ENCODE measurements at places on chromosomes 1 and 21.

GRCh38 chr1:149844650-149845255, 54.6 kb upstream of the BOLA1 start:
- DNase-seq, result no peak

GRCh38 chr21:35127851-35128250, 78.7 kb upstream of the RUNX1 start:
- no peak for DNase-seq

DNA sequence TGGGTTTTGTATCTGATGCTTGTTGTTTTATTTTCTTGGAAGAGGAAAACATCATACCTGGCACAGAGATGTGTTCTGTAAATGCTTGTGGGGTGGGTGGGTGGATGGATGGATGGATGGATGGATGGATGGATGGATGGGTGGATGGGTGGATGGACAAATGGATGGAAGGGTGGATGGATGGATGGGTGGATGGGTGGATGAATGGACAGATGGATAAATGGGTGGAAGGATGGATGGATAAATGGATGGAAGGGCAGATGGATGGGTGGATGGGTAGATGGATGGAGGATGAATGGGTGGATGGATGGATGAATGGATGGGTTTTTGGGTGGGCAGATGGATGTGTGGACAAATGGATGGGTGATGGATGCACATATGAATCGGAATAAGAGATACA, 111.5 kb downstream of the PDE9A start:
- DNase-seq, result no peak

DNA sequence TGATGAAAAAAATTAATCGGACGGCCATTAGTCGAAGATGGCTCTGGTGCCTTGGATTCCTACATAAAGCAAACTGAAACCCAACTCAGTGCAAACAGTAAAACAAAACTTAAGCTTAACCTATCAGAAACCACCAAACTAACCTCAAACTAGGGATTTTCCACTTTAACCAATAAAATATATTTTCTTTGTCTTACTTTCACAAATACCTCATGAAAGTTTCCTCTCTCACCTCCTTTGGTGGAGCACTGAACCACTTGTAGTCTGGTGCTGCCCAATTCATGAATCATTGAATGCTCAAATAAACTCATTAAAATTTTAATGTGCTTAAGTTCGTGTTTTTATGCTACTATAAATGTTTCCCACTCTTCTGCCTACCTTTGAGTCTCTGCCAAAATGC, 7.0 kb downstream of the ADORA3 start:
- DNase-seq, result no peak

DNA sequence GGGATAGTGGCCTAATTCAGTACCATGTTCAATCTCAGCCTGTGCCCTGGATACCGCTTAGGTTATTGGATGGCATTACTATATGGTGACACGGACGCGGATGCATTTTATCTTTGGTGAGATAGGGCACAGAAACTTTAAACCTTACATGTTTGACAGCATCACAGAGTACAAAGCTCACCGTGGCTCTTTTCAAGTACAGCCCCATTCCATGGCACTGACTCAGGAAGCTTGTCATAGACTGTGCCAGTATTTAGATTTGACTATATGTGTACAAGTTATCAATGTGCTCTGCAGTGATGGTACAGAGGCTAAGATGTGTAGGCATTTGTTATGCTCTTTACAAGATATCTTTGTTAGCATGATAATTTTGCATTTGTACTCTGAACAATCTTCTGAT, 169.0 kb downstream of the RYR2 start:
- no peak for DNase-seq

DNA sequence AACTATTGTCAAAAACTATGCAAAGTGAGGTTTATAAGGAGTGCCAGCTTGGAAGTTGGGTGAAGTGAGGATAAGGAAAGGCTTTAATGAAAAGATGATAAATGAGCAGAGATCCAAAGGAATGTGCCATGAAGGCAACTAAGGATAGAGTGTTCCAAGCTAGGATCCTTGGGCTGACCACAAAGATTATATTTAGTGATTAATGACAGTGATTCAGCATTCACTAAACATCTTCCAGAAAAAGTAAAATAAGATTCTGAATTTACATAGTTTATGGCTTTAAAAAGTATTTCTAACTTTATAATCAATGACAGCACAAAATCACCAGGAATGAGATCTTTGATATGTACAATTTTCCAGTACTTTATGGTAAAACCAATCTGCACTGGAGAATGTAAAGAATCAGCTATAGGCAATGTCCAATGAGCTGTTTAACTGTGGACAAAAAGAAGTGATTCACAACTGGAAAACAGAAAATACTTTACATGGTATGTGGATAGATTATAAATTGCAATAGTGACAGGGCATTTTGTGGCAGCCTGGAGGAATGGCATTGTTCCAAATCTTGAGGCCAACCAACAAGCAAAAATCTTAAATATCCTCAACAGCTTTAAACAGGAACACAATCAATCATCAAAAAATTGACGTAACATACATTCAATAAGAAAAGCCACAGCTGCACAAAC, 91.2 kb upstream of the KCTD3 start:
- DNase-seq, result no peak

DNA sequence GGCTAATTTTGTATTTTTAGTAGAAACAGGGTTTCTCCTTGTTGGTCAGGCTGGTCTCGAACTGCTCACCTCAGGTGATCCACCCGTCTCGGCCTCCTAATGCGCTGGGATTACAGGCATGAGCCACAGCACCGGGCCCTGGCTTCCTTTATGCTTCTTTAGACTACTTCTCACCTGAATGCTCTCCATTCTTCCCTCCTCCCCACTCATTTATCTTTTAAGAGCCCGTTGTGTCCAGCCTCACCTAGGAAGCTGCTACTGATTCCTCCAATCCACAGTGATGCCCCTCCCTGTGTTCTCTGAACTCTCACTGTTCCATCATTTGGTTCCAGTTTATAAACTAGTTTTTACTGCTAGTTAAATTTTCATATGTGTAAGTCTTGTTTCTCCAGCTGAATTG, 44.9 kb upstream of the NR5A2 start:
- no peak for DNase-seq

GRCh38 chr21:44880405-44881197, 7.1 kb upstream of the PTTG1IP start:
- no peak for DNase-seq

GRCh38 chr1:4755301-4755845, 101.0 kb downstream of the AJAP1 start:
- DNase-seq, result no peak

GRCh38 chr1:98839840-98840239, 164.8 kb downstream of the PLPPR5 start:
- no peak for DNase-seq

GRCh38 chr1:119878171-119878570, 18.1 kb downstream of the ADAM30 start:
- DNase-seq, result no peak

DNA sequence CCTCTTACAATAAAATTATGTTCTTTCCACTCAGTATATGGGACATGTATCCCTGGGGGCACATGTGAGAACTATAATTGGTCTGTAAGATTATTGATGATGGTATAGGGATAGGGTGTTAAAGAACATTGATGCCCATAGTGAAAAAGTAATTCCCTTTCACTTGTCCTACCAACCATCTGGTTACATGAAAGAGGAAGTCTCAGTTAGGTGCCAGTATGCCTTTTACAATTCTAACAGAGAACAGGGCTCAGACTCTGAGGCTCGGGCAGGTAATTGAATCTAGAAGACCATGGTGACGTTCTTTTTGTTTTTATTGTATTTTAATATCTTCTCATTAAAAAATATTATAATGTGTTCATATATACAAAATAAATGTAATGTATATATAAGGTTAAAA, 113.6 kb downstream of the FGGY start:
- no peak for DNase-seq

GRCh38 chr1:87796471-87796901, 467.8 kb downstream of the LMO4 start:
- no peak for DNase-seq

DNA sequence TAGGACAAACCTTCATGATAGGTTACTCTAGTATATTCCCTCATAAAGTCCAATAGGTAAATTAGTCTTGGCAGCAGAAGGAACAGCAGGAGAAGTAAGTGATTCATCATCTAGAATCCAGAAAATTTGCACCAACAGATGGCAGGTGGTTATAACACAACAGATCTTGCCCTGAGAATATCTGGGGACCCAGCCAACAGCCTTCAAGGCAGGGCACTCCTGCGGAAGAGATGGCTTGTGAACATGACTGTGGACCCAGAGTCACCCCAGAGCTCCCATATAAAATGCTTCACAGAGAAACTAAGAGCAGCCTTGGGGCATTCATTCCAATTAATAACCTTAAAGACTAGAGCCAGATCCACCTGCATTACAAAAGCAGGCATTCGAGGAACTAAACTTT, 7.9 kb upstream of the PLA2G2C start:
- no peak for DNase-seq

DNA sequence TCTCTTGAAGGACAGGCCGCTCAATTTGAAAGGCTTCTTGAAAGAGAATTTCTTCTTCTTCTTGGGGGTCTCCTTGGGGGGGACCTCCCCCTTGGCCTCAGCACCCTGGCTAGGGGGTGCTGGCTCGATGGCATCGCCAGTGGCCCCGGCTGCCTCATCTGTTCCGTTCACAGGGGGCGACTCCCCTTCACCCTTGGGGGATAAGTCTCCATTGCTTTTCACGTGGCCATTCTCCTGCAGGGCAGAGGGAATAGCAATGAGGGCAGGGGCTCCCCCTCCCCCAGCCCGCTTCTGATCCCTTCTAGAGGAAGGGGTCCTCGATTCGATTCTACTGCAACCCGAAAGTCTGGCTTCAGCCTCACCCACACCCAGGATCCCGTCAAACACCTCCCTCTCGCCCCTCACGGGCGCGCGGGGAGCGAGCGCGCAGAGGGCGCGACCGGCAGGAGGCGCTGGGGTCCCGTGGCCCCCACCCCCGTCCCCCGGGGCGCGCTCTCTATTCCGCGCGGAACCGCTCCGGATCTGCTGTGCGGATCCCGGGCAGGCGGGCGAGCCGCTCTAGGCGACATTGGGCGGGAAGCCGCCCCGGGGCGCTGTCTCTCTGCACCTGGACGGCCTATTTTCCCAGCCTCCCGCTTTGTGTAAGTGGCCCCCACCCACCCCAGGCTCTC, 1.0 kb downstream of the MARCKSL1 start:
- DNase-seq, result peak; percentile 57

DNA sequence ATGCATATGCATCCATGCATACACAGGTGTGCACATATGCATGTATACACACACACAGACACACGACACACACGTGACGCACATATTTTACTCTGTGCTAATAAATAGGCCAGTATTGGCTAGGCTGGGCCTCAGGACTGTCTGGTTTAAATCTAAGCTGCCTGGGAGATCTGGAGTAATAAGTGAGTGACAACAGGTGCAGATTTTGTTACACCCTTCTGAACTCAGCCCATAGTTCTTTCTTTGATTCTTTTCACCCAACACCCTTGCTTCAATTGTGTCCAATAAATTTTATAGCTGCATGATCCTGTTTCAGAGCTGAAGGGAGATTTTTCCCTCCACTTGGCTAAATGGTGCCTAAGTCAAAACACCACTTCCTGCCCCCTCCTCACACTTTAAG, 132.8 kb downstream of the FGGY start:
- no peak for DNase-seq

DNA sequence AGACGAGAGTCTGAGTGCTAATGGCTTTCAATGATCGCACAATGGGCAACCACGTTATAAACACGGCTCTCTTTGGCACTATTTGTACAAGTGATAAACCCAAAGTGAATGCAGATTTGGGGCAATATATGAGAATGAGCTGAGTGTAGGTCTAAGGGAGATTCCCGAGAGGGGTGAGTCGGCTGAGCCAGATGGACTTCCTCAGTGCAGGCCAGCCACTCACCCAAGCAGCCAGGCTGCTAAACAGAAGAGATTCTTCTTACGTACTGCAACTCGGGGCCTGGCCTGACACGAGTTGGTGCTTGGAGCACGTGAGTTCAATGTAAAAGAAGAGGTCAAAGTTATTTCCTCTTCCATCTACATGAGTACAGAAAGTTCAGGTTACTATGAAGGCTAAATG, 6.2 kb upstream of the MIXL1 start:
- no peak for DNase-seq

- no peak for DNase-seq
Observed at GRCh38 chr1:55781944-55782482, 566.8 kb upstream of the USP24 start.

- no peak for DNase-seq
Observed at GRCh38 chr1:27958513-27958912, 1.3 kb upstream of the XKR8 start.

GRCh38 chr1:79304131-79304530, 297.6 kb upstream of the ADGRL4 start:
- no peak for DNase-seq

Measured in GM12892 (cell line).